ENCODE measurements at places on chromosomes 2 and 18.

- no peak for DNase-seq
These were observed 18.7 kb upstream of the DYTN start for GRCh38 chr2:206736935-206737334.

- DNase-seq: no peak
These were observed 115.3 kb upstream of the RBBP8 start for GRCh38 chr18:22817844-22818243.

GRCh38 chr18:47284721-47285395 lies 33.4 kb upstream of the SKOR2 start:
- DNase-seq: no peak

DNA sequence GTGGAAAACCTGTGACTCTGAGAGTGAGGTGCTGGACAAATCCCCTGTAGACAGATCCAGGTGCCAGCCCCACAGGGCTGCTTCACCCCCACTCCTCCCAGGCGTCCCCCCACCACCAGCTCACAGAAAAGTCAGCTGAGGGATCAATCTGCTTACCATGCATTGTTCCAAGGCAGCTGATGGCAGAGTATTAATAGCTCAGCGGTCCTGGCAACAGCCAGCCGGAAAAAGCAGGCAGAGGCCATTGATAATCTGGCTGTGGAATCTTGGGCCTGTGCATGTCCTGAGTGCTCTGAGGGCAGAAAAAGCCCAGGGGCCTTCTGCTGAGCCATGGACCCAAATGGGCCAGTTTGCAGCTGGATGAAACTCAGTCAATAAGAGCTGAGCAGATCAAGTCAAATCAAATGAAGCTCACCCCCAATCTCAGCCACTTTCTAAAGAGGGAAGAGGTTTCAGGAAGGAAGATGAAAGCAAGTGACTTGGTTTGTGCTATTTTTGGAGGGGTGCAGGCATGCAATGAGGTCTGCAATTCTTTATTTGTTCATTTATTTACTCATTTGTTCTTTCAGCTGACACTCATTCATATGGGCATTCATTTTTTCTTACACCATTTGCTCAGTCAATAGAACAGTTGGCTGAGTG lies 63.4 kb downstream of the GYPC start:
- no peak for DNase-seq

- no peak for DNase-seq
These were observed at the start of gene B3GNT2 for GRCh38 chr2:62195421-62196277. TSS of gene B3GNT2 (plus strand) at chr2:62196115. CDS start at chr2:62222221, 26,106 bp downstream.

DNA sequence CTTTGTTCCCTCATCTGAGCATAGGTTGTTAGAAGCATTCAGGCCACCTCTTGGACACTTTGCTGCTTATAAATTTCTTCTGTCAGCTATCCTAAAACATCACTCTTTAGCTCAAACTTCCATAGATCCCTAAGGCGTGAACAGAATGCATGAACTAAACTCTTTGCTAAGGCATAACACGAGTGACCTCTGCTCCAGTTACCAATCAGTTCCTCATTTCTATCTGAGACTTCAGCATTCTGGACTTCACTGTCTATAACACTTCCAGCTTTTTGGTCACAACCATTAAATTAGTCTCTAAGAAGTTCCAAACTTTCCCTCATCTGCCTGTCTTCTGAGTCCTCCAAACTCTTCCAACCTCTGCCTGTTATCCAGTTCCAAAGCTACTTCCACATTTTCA lies 8.3 kb upstream of the VWA3B start:
- no peak for DNase-seq
